ENCODE measurements at places on chromosomes 6 and 20.

DNA sequence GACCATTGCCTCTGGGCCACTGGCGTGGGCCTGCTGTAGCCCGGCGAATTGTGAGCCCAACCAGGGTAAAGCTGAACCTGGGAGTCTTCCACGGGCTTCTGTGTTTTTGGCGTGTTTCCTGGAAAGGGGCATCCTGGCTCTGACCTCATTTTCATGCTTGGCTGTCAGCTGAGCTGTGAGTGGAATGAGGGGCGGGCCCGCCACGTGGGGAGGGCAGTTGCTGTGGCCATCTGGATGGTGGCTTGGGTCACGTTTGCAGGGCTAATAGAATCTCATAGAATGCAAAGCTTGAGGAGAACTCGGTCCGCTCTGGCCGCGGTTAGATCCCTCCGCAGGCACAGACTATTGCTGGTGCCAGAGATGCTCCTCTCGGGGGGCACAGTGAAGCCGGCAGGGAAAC is 263.0 kb downstream of the SMOC2 start:
- DNase-seq: no peak

GRCh38 chr6:82040405-82041221 is 206.9 kb downstream of the IBTK start:
- peak; percentile 65 for DNase-seq

DNA sequence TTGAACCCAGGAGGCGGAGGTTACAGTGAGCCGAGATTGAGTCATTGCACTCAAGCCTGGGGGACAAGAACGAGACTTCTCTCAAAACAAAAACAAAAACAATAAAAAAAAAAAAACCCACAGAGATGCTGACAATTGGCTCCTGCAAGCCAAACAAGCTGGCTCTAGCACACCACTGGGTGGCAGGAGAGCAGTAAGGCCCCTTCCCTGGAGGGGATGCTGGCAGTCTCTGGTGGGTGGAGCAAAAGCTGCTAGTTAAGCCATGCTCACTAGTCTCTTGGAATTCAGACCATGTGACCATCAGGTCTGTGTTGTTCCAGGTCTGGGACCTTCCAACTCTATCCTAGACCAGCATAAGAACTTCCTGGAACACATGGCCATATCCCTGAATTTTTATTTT is 18.9 kb upstream of the DSN1 start:
- DNase-seq: peak; percentile 62

DNA sequence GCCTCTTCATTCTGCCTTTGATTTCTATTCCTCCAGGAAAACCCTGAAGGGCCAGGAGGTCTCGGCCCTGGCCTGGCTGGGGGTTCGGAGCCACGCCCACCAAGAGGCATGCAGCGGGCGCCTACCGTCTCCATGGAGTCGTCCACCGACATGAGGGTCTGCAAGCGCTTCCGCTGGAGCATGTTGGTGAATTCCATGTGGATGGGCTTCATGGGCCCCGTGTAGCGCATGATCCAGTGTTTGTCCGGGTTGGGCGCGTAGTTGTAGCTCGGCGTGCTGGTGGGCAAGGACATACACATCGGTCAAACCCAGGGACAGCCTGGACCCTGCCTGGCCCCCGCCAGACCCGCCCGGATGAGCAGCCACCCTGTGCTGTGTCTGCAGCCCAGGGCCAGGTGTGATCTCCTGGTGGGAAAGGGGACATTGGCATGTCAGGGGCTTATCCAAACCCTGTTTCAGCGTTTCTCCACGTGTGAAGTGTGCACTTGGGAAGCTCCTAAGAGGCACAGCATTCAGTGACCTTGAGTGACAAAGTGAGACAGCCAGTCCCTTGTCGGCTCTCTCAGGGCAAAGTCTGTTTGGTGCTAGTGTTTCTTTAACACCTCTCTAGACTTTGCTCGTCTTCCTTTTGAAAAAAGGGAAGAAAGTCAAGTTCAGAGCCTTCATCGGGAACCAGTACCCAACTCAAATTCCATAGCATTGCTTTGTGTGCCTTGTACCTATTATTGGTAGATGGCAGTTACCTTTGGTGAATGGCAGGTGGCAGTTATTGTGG is 100.8 kb downstream of the SULF2 start:
- no peak for DNase-seq

GRCh38 chr6:150631283-150631983 is 31.7 kb downstream of the PLEKHG1 start:
- DNase-seq: no peak

DNA sequence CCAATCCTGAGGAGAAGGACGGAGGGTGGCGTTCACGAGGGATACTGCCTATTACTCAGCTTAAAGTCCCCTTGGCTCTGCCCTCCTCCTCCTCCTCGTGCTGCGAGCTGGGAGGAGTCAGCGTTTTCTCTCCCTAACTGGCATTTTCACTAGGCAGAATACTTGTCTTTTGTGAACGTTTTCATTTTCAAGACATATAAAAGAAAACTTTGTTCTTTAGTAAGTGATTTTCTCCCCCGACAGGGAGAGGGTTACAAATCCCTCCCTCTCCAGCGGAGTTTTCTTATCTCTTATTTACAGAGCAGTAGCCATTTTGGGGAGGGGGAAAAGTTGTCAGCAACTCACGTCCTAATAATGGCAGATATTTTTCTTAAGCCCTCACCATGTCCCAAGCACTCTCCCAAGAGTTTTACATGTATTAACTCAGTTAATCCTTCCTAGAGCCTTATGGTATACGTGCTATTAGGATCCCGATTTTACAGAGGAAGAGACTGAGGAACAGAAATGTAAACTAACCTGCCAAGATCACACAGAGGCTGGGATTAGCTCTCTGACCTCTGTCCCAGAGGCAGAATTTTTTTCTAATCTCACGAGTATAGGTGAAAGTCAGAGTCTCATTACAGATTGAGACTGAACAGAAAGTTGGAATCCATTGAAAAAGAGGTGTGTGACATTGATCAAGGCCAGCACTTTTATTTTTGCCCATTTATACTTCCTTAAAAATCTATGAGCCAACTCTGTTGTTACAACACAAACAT is 30.0 kb upstream of the ZNF217 start:
- peak; percentile 70 for DNase-seq

DNA sequence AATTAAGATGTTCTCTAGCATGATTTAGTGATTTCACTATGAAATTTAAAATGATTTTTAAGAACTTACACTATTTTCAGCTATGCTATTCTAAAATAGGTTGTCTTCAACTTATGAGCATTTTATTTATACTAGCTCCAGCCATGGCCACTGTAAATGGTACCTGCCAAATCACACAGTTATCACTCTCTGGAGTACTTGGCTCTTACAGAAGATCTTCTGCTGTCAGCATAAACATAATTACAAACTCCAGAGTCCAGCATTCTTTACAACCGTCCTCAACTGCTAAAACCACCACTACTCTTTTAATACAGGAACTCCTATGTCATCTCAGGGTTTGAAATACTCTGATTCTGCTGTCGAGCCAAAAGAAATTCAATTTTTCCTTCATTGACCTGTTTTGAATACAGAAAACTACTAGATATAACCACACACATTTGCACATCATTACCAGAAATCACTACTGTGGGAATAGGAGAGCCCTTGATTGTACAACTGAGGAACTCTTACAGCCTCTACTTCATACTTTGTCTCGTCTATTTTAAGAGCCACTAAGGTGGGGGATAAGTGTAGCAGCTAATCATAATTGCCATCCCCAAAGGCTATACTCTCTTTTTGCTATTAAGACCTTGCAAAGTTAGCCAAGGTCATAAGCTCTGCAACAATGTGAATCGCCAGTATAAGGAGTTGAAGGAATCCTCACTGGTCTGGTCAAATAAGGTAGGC is 93.7 kb downstream of the PHIP start:
- DNase-seq: no peak

DNA sequence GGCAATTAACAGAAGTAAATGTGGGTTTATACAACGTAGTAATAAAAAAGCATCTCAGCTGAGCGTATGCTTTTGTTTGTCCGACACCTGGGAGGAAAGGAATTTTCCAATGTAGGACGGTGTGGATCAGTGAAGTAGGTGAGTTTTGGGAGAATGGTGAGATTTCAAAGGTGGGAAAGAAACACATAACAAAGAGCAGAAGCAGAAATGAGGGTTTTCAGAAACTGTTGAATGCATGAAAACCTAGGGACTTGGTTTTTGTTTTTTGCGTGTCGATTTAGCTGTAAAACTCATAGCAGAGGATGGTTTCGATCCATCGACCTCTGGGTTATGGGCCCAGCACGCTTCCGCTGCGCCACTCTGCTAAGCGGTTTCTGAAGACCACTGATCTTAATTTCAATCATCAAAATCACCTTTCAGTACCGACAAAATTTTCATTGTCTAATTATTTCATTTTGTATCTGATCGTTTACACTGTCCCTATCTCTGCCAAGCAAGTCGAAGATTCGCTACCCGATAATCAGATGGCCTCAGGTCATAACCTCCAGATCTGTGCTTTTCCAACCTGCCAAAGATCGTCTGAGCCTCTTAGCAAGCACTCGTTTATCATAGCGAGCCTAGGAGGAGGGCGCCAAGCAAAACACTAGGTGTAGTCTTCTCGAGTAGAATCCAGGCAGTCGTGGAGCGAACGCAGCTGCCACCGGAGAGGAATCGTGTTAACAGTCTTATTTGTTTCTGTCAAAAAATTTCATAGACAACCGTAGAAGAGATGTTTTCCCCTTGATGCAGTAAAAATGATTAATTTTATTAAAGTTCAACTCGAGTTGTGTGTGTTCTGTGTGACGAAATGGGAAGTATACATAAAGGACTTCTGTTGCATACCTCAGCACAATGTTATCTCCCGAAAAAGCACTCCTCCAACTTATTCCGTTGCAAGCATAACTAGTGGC is 20.9 kb upstream of the POM121L2 start:
- DNase-seq: peak; percentile 55
